Activated CD4-positive, alpha-beta T cell treated with anti-CD3 and anti-CD28 coated beads for 36 hours (primary cell): ENCODE measurements at places on chromosomes 7 and 10. TPM values are rescaled to one million over a fixed set of nuclear protein-coding genes. Genes with fewer than 3 reads are reported as not detected.

DNA sequence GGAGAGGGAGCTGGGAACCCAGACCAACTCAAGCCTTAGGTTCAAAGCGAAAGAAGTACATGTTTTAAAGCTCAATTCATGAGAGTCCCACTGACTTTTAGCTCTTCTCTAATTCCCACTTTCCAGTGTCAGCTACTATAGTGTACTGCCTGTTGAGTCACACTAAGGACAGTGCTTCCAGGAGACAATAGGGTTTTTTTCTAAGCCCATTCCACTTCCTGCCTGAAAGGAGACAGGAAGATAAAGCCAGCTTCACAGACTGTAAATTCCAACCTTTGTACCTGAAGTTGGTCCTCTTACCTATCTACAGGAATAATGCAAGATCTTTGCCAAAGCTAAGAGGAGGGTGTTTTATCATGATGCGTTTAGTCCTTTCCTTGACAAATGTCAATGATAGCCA, 4.4 kb downstream of the MSRB2 start:
- DNase-seq, result no peak
- H3K4me3 ChIP-seq, result no peak overlapping the region
- H3K4me1 ChIP-seq, result peaks cover 48% of the 10 kb centered on the region
- H3K27ac ChIP-seq, result no peak overlapping the region

GRCh38 chr7:42831006-42831717, 80.7 kb downstream of the C7orf25 start:
- H3K36me3 ChIP-seq, result no peaks in the 10 kb centered on the region
- no peak overlapping the region for H3K27ac ChIP-seq
- no peak overlapping the region for H3K4me3 ChIP-seq
- peaks cover 21% of the 10 kb centered on the region for H3K27me3 ChIP-seq

The ZNF394 gene
- 26.3 TPM for total RNA-seq

The GPR37 gene
- not detected for total RNA-seq
